GM03348 (cell line): ENCODE measurements at places on chromosomes 3 and 15.
A peak's percentile ranks its signal among the peaks of the same experiment; 100 is the strongest.

DNA sequence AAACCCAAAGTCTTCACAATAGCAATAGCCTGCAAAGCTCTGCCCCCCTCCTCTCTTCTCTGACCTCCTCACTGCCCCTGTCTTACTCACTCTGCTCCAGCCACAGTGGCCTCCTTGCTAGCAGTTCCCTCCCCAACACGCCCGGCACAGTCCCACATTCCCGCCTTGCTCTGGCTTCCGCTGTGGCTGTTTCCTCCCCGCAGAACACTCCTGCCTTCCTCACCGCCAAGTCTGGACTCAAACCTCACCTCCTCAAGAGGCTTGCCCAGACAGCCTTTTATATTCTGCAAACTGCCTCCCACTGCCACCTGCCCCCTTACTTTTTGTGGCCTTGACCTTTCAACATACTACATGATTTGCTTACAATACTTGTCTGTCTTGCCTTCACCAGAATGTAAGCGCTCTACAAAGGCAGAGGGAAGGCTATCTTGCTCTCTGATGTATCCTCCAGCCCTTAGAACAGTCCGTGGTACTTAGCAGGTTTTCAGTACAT, 406 bp upstream of the MPI start:
- peak; percentile 65 for DNase-seq

- DNase-seq = no peak
These were observed 102.0 kb downstream of the TBC1D2B start for GRCh38 chr15:77975332-77976094.

- no peak for DNase-seq
These were observed 3.7 kb upstream of the RPP25 start for GRCh38 chr15:74960286-74960685.

DNA sequence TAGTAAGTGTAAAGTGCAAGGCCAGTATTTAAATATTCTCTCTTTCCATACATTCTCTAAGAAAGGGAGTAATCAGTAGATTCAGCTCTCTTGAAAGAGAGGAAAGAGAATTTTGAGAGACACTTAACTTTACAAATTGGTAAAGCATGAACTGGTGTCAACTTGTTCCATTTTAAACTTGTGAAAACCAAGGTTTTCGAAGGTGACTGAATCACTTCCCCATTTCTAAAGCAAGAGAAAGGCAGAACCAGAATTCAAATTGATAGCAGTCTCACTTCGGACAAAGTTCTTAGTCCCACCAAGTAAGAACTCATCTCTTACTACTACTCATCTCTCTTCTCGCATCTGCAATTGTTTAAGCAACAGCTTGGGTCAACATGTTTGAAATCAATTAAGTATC, 22.4 kb downstream of the TJP1 start:
- no peak for DNase-seq

GRCh38 chr3:190183121-190183520, 62.4 kb upstream of the P3H2 start:
- DNase-seq = peak; percentile 55

GRCh38 chr15:93210995-93211394, 122.0 kb upstream of the RGMA start:
- DNase-seq = no peak

- no peak for DNase-seq
These were observed 63.7 kb downstream of the CHD2 start for GRCh38 chr15:92963794-92964193.

DNA sequence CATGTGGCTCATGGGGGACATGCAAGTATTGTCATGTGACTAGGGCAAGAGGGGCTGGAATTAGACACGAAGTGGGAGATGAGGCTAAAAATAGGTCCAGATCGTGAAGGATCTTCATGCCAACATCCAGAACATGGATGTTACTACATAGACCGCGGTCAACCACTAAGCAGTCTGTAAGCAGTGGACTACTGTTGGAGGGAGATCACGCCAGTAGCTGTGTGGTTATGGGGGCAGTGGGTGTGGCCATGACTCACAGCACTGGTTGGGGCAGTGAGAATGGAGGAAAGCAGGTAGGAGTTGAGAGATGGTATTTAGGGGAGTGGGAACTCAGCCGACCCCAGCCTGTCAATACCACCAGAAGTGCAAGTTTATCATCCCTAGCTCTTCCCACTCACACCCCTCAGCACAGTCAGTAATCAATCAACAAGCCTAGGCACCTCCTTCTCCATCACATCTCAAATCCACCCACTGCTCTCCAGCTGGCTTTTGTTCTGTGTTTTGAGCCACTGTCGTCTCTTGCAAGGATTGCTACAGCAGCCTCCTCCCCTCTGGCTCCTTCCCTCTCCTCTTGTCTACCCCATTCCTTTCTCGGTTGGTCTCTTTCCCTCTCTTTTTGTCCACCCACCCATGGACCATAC, 107.2 kb upstream of the ABHD17C start:
- DNase-seq = no peak

- peak; percentile 54 for DNase-seq
These were observed 18.0 kb upstream of the SLTM start for GRCh38 chr15:58951388-58952007.

GRCh38 chr15:68114840-68115239, 60.7 kb downstream of the PIAS1 start:
- DNase-seq = no peak

DNA sequence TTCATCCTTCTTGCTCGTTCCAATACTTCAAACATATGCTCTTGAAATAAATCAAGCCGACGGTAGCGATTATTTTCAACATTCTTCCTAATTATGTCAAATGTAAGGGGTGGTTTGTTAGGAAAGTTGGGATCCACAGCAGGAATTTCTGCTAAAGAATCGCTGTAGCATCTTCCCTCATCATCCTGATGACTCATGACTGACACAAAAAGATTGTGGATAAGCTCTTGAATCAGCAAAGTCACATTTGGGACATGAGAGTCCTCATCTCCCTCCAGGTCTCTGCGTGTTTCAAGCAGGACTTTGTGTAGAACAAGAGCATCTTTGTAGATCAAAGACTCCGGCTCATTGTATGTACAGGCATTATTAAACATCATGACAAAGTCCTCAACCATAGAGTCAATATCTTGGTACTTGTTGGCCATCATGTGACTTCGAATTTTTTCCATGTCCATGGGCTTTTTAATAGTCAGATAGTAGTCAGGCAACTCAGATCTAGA, 73.0 kb downstream of the UQCC5 start:
- DNase-seq = no peak

- no peak for DNase-seq
These were observed 67.4 kb upstream of the TLE3 start for GRCh38 chr15:70164910-70165715.

- no peak for DNase-seq
These were observed 42.2 kb downstream of the SYN2 start for GRCh38 chr3:12046406-12046805.

DNA sequence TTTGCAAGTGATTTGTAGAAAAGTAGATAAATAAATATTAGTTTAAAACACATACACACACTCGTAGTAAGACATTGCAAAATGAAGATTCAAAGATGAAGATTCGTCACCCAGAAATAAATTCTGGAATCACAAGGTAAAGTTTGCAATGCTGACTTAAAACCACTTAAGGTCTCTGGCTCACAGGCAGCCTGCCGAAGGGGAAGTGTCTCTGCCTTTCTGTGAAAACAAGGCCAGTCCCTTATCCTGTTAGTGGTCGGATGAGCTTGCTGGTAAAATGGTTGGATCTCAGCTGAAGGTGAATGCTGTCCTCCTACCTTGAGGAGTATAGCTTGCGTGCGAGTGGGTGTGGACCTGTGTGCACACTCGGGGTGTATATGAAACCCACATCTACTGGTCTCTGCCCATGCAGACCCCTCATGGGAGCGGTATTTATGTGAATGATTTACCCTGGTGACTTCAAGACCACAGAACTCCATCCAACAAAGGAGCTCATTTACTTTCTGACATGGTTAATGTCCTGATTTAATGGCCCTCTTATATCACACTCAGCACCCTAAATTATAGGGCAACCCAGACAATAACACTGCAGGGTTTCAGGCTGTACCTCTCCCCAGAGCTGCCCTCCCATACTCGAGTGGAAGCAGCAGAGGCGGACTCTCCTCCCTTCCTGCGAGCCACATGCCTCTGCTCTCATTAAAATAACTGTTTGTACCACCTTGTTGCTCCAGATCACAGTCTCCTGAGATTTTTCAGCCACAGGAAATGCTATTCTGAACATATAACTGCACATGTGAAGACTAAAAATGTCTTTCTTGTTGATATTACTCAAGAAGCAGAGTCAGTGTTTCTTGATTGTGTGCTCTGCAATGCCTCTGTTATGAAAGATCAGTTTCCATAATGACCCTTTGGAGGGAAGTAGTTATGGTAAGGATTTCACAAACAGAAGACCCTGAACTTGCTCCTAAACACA, 45.9 kb upstream of the ALDH1A3 start:
- DNase-seq = no peak

- DNase-seq = no peak
These were observed 45.7 kb upstream of the PTX3 start for GRCh38 chr3:157390713-157391515.

GRCh38 chr3:101665851-101666250, 11.1 kb downstream of the ZBTB11 start:
- DNase-seq = no peak

GRCh38 chr3:40768046-40768445, 243.3 kb downstream of the ZNF621 start:
- DNase-seq = no peak

GRCh38 chr15:101407439-101407838, 82.1 kb downstream of the PCSK6 start:
- DNase-seq = no peak

DNA sequence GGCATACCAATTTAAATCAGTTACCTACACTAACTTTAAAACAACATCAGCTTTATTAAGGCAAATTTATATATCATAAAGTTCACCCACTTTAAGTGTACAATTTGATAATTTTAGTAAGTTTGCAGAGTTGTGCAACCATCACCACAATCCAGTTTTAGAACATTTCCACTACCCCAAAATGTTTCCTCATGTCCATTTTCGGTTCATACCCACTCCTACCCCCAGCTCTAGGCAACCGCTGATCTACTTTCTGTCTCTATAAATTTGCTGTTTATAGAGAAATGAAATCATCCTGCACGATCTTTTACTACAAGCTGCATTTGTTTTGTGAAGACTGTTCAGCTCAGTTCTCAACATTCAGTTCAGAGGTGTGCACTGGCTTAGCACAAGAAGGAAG, 31.5 kb upstream of the FAM81A start:
- no peak for DNase-seq

GRCh38 chr3:45986303-45986982, 9.2 kb downstream of the FYCO1 start:
- peak; percentile 77 for DNase-seq

- peak; percentile 88 for DNase-seq
These were observed 479.4 kb downstream of the NTRK3 start for GRCh38 chr15:87777054-87777561.

- peak; percentile 30 for DNase-seq
These were observed 667.6 kb downstream of the NAALADL2 start for GRCh38 chr3:175526609-175527280.

GRCh38 chr3:37190667-37191066, 16.3 kb upstream of the LRRFIP2 start:
- DNase-seq = no peak

GRCh38 chr15:92343924-92344643, 49.6 kb upstream of the ST8SIA2 start:
- no peak for DNase-seq

DNA sequence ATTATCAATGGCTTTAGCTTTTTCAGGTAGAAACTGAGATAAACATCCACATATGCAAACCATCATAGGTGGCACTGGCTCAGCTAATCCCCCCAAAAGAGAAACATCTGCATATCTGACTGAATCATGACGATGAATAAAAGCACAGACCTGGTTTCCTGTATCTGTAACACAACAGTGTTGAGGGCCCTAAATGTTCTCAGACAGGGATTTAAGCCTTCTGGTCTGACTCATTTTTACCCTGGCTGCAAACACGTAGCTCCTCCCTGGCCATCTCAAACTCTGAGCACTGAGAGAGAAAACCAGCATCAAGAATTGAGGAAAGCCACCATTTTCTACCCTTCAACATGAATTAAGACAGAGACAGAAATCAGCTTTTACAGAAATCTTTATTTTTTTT, 35.2 kb downstream of the GLB1 start:
- DNase-seq = peak; percentile 55

GRCh38 chr3:53023072-53023823, 22.6 kb downstream of the SFMBT1 start:
- no peak for DNase-seq

- DNase-seq = peak; percentile 52
These were observed 72.7 kb downstream of the IL1RAP start for GRCh38 chr3:190586631-190587011.

- DNase-seq = no peak
These were observed 116.2 kb downstream of the ROBO1 start for GRCh38 chr3:79651536-79652065.

DNA sequence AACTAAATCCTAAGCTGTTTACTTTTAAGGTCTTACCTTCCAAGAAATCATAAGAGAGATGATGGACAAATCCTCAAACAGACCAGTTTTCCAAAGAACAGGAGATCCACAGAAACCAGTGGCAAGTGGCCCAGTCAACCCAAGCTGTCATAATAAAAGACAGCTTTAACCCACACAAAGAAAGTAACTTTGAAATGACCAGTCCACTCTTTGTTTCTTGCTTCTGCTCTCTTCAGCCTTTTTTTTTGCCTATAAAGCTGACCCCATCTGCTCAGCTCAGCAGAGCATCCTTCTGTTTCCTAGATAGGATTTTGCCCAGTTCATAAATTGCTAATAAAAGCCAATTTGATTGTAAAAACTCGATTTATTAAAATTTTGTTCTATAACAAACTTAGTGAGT, 299.4 kb downstream of the OXSM start:
- DNase-seq = no peak

DNA sequence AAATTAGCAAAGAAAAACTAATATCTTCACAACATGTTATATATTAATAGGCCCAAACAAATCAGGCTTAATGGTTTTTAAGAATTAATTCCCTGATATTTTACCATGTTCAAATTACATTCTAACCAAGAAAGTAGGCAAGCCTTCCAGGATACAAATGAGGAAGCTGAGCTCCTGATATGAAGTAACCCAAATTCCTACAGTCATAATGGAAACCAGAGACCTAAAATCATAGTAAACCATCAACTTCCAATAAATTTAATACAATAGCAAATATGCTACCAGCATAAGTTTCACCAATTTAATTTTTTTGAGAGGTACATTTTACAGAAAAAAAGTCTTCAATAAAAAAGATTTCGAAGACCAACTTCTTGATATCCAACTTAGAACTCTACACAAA, 3.8 kb downstream of the DCBLD2 start:
- DNase-seq = peak; percentile 18

DNA sequence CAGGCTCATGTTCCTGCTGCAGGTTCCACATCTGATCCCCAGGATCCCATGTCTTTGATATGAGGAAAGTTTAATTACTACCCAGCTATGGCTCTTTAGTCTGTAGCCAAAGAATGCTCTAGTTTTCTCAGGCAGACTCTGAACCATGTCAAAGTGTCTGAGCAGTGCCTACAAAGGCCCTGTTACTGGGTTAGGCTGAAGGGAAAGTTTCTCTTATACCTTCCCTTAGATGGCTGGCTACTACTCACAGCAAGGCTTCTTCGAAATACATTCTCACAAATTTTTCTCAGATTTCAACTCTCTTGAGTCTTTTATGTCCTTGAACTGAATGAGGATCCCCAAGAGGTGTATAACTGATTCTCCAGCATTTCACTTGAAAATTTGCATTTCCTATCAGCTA, 102.4 kb downstream of the NR1D2 start:
- DNase-seq = peak; percentile 11
